ENCODE measurements at places on chromosomes 11 and 22.

DNA sequence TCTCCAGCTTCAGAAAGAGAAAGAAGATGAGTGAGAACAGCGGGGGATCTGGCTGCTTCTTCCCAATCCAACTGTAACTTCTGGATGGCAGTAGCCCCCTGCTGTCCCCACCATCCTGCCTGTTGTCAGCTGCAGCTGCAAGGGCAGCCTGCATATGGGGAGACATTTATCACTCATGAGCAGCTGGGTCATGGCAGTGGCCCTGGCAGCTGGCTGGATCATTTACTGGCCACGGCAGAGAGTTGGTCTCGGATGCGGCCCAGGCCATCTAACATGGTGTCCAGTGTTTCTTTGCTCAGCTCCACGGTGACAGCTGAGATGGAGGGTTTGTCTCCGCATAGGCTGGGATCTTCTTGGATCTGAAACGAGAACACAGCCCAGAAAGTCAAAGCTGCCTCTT, 14.8 kb downstream of the COMMD9 start:
- DNase-seq: no peak

DNA sequence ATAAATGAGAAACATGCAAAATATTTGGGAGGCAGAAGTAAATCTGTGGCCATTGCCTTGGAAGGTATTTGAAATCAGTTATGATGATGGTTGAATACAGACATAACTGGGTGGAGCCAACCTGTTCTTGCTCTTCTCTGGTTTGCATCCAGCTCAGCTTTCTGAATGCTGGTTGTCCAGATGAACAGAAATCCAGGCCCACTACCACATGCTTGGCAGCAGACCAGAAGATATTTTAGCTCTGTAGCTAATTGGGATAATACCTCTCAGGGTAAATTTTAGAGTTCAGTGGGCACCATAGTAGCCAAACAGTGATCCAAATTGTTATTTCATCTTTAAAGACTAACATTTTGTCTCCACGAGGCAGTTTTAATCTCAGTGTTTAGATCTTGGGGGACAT, 308.3 kb downstream of the RAB38 start:
- DNase-seq: no peak

GRCh38 chr11:22730319-22730718, 63.9 kb downstream of the GAS2 start:
- no peak for DNase-seq

GRCh38 chr11:36265793-36266628, 23.2 kb downstream of the COMMD9 start:
- DNase-seq: peak; percentile 34

GRCh38 chr11:44923806-44924205, 26.9 kb downstream of the TP53I11 start:
- DNase-seq: no peak

- DNase-seq: no peak
Measured at GRCh38 chr11:659532-660085, 22.5 kb downstream of the DRD4 start.

GRCh38 chr11:107050121-107050520, 31.8 kb upstream of the GUCY1A2 start:
- DNase-seq: no peak

- no peak for DNase-seq
Measured at GRCh38 chr11:69027704-69028372, 14.8 kb upstream of the MRGPRF start.
